ENCODE measurements at places on chromosomes 7 and 10.

- H3K4me1 ChIP-seq = peaks cover 3% of the 10 kb centered on the region
- no peaks in the 10 kb centered on the region for H3K27me3 ChIP-seq
- DNase-seq = no peak
- H3K36me3 ChIP-seq = no peaks in the 10 kb centered on the region
- H3K27ac ChIP-seq = peak overlapping the region; percentile 49
- no peak overlapping the region for H3K4me3 ChIP-seq
Measured at GRCh38 chr10:50431791-50432190, 180.5 kb upstream of the ASAH2 start.

DNA sequence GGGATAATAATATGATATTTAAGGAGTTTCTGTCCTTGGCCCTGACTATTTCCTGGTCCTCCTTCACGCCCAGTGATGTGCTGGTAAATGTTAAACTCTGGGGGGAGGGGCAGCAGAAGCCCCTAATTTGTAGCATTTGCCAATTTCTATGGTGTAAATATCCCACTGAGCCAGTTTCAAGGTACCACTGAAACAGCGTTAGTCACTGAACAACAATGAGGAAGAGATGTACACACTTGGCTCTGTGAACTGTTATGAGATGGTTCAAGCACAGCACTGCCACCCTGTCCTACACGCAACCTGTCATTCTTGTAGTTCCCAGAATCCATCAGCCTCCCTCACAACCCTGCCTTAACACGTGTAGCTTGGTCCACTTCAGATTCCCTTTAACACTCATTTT lies 39.8 kb downstream of the MET start:
- peaks cover 2% of the 10 kb centered on the region for H3K27me3 ChIP-seq
- H3K4me3 ChIP-seq = no peak overlapping the region
- H3K27ac ChIP-seq = no peak overlapping the region
- DNase-seq = no peak
- no peaks in the 10 kb centered on the region for H3K4me1 ChIP-seq

DNA sequence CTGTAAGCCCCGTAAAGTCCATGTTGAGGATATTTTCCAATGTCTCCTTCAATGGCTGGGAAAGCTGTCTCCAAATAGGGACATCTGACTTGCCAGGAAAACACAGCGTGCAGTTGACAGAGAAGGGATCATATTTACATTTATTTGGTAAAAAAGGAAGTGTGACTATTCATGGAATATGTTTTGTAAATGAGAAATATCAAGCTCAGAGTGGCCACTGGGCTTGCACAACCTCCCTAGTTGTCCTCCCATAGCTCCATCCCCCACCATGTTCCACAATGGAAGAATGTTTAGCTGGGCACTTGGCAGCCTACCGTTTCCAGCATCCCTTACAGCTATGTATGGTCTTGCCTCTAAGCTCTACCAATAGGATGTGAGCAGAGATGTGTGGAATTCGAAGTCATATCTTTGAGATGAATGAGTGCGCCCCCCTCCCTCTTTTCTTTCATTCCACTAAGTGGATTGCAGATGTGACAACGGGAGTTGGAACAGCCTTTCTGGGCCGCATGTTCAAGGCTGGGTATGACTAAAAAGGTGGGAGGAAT lies 306.6 kb upstream of the ZMIZ1 start:
- H3K4me3 ChIP-seq = no peak overlapping the region
- no peaks in the 10 kb centered on the region for H3K36me3 ChIP-seq
- no peaks in the 10 kb centered on the region for H3K4me1 ChIP-seq
- H3K27me3 ChIP-seq = peaks cover 10% of the 10 kb centered on the region

DNA sequence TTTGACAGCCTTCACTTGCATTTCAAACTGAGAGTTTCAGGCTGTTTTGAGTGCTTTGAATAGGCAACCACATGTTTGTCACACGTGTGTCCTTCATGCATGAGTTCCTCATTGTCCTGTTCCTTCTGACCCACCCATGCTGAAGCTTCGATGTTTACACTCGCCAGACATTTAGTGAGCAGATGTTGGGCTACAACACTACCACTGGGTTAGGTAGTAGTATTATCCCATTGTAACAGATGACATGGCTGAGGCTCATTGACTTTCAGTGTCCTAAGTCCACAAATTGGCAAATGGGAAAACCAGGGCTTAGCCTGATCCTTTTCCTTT lies 456.1 kb downstream of the PHTF2 start:
- no peak overlapping the region for H3K4me3 ChIP-seq
- no peaks in the 10 kb centered on the region for H3K36me3 ChIP-seq
- H3K27ac ChIP-seq = no peak overlapping the region
- DNase-seq = no peak
- H3K27me3 ChIP-seq = no peaks in the 10 kb centered on the region

DNA sequence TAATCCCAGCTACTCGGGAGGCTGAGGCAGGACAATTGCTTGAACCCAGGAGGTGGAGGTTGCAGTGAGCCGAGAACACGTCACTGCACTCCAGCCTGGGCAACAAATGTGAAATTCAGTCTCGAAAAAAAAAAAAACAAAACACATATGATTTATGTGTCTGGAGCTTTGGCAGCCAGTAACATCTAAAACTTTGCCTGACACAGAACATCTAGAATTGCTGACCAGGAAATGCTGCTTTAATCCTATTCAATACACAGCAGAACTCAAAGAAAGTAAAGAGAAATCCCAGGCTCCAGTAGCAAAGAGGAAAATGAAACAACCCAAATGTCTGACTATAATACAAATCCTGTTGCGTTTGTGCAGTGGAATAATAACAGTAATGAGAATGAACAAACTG lies 4.5 kb upstream of the CCDC6 start:
- DNase-seq = no peak
- no peak overlapping the region for H3K4me3 ChIP-seq
- no peak overlapping the region for H3K27ac ChIP-seq
- H3K36me3 ChIP-seq = no peaks in the 10 kb centered on the region
- H3K4me1 ChIP-seq = peaks cover 13% of the 10 kb centered on the region

- H3K27me3 ChIP-seq = no peaks in the 10 kb centered on the region
- no peaks in the 10 kb centered on the region for H3K36me3 ChIP-seq
- no peaks in the 10 kb centered on the region for H3K4me1 ChIP-seq
- DNase-seq = no peak
- no peak overlapping the region for H3K27ac ChIP-seq
Measured at GRCh38 chr7:116786791-116787443, 75.5 kb upstream of the CAPZA2 start.

- no peak for DNase-seq
- H3K36me3 ChIP-seq = no peaks in the 10 kb centered on the region
- no peak overlapping the region for H3K27ac ChIP-seq
- no peak overlapping the region for H3K4me3 ChIP-seq
Measured at GRCh38 chr10:62916141-62916603, 100.0 kb upstream of the EGR2 start.

GRCh38 chr10:66888237-66888636 lies 37.6 kb upstream of the LRRTM3 start:
- DNase-seq = no peak
- no peaks in the 10 kb centered on the region for H3K36me3 ChIP-seq
- H3K4me1 ChIP-seq = no peaks in the 10 kb centered on the region
- H3K4me3 ChIP-seq = no peak overlapping the region
- H3K27ac ChIP-seq = no peak overlapping the region

DNA sequence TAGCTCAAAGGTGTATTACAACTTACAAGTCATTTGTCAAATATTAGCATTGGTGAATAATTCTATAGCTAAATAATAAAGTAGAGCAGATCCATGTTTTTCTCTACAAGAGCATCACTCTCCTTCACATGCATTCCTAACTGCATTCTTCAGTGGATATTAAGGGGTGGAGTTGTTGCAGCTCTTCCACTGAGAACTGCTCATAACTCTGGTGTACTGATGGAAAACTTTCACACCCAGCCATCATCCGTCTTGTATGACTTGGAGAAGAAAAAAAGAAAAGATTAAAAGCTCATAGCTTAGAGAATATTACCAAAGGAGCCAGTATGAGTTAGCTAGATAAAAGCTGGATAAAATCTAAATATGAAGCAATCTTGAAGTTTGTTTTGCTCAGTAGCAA lies 10.2 kb upstream of the FAM13C start:
- H3K27me3 ChIP-seq = no peaks in the 10 kb centered on the region
- DNase-seq = no peak
- no peaks in the 10 kb centered on the region for H3K4me1 ChIP-seq
- no peak overlapping the region for H3K27ac ChIP-seq
- H3K36me3 ChIP-seq = no peaks in the 10 kb centered on the region

DNA sequence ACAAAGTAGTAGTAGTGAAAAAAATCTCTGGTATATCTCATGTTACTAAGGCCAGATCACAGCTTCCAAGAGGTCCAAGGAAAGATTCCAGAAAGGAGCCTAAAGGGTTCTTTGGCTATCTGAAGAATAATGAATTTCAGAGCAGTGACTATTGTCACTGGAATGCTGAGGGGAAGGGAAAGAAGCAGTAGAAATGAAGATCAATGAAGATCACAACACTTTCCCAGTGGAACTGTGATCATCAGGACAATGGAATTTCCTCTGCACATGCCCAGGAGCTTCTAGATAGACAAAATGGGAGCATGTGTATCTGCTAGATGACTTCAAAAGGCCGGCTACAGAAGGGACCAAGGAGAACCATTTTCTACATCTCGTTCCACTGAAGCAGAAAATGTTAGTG lies 219.5 kb upstream of the PHYHIPL start:
- H3K27me3 ChIP-seq = no peaks in the 10 kb centered on the region
- no peaks in the 10 kb centered on the region for H3K4me1 ChIP-seq
- H3K27ac ChIP-seq = no peak overlapping the region
- H3K36me3 ChIP-seq = no peaks in the 10 kb centered on the region
- no peak overlapping the region for H3K4me3 ChIP-seq

DNA sequence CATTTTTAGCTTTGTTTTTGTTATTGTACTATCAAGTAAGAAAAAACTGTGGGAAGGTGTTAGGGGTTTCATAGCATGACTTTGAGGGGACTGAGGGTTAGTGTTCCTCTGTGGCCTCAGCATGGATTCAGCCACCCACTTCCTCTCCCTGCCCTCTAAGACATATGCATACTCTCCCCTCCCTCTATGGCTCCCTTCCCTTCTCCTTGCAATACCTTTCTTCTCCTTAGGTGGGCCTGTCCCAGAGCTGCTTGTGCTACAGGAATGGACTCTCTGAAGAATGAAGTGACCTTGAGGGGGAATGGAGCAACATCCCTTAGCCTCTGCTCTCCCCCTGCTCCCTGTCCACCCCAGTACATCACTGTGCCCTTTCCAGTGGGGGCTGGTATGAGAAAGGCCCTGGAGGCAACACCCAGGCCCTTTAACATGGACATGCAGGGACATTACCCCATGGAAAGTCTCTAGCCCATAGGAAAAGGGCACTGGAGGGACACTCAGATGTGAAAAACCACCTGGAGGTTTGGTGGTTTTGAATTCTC lies 22.4 kb downstream of the CDH23 start:
- H3K4me1 ChIP-seq = no peaks in the 10 kb centered on the region
- no peak overlapping the region for H3K4me3 ChIP-seq
- H3K27me3 ChIP-seq = peaks cover 35% of the 10 kb centered on the region

- no peak for DNase-seq
- no peaks in the 10 kb centered on the region for H3K27me3 ChIP-seq
- H3K27ac ChIP-seq = no peak overlapping the region
- H3K4me1 ChIP-seq = peaks cover 3% of the 10 kb centered on the region
- H3K36me3 ChIP-seq = no peaks in the 10 kb centered on the region
Measured at GRCh38 chr7:96663457-96663856, 46.2 kb downstream of the SEM1 start.
